G401 (cell line): ENCODE measurements at places on chromosomes 2 and 18. TPM values are rescaled to one million over a fixed set of nuclear protein-coding genes. Genes with fewer than 3 reads are reported as not detected.

The RESP18 gene
- total RNA-seq = not detected in 2 replicates

GRCh38 chr2:234689911-234690379 is 193.1 kb upstream of the ARL4C start:
- DNase-seq = no peak

- no peak for DNase-seq
These were observed 186.7 kb downstream of the PARD3B start for GRCh38 chr2:204732019-204732418.

GRCh38 chr2:148450531-148450930 is 194.0 kb upstream of the EPC2 start:
- DNase-seq = no peak

DNA sequence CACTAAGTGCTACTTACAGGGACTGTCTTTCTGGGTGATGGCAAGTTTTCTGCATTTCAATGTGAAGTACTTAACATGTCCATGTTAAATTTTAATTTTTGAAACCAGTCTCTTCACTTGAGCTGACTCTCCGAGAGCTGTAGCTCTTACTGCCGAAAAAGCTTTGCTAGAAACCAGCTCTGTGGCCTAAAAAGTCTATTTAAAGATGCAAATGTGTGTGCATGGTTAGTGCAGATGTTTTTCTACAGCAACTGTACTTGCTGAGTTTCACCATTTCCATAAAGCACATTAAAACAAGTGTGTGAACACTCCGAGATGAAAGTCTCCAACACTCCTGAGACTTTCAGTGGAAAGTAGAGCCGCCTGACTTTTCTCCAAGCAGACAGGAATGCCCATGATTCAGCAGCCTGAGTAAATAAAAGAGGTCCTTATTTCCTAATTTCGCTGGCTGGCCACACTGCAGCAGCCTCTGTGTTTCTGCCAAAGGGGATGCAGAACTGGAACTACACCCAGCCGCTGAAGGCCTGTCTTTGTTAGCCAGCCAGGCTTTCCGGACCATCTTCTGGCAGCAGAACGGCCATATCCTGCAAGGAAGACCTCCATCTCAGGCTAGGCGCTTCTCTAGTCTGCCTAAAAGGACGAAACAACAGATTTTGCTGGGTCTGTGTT is 121.2 kb downstream of the ZNF521 start:
- no peak for DNase-seq

GRCh38 chr18:73992242-73993022 is 155.2 kb downstream of the FBXO15 start:
- no peak for DNase-seq

DNA sequence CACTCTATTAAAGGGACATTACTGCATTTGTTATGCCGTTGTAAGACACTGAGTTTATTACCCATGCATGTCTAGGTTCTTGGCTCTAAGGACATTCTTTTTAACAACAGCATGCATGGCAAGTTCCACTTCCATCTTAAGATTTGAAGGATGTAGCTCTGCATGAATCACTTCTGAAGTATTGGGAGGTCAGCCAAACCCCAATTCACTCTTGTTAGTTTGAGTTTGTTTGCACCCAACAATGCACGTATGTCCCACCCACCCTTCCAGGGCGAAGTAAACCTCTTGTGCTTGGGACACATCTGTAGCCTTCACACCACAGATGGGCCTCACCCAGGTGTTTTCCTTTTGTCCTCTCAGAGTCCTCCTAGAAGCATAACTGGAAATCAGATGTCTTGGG is 5.6 kb upstream of the LAMA3 start:
- no peak for DNase-seq

The SERPINB12 gene
- total RNA-seq = not detected in 2 replicates

GRCh38 chr2:119049968-119050704 is 108.1 kb downstream of the MARCO start:
- no peak for DNase-seq

DNA sequence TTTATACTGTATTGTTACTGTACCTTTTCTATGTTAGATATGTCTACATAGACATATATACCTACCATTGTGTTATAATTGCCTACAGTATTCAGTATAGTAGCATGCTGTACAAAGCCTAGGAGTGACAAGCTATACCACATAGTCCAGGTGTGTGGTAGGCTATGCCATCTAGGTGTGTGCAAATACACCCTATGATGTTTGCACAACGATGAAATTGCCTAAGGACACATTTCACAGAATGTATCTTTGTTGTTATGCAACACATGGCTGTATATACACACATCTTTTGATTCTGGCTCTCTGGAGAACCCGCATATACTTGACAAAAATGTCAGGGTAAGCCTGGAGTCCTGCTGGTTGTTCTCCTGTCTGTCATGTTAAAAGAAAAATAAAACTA is 85.1 kb downstream of the BCL2L11 start:
- no peak for DNase-seq

- peak; percentile 52 for DNase-seq
These were observed 133.6 kb upstream of the MYT1L start for GRCh38 chr2:2464643-2465042.

GRCh38 chr2:219973136-219973535 is 345.7 kb downstream of the SLC4A3 start:
- DNase-seq = no peak

DNA sequence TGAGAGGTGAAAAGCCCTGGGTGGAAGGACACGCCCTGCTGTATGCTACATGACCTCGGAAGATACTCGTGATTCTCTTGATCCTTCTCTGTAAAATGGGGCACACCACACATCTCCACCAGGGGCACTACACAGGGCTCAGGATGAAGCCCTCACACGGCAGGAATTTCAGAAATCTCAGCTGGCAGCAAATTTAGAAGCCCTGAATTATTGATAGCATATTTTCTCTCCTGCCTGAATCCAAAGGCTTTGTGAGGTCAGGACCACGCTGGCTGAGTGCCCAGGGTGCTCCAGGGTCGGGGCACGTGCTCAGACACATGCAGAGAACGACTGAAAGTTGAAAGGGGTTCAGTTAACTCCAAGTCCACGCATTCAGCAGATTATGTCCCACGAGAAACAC is 42.1 kb upstream of the GALR1 start:
- DNase-seq = no peak

The PCARE gene
- not detected in 2 replicates for total RNA-seq

GRCh38 chr2:23497536-23497935 is 112.6 kb downstream of the KLHL29 start:
- DNase-seq = no peak

GRCh38 chr2:217326238-217327022 is 466.6 kb upstream of the TNP1 start:
- no peak for DNase-seq

GRCh38 chr2:75710220-75710576 is 517 bp downstream of the GCFC2 start:
- peak; percentile 48 for DNase-seq

The UPP2 gene
- total RNA-seq = not detected in 2 replicates

DNA sequence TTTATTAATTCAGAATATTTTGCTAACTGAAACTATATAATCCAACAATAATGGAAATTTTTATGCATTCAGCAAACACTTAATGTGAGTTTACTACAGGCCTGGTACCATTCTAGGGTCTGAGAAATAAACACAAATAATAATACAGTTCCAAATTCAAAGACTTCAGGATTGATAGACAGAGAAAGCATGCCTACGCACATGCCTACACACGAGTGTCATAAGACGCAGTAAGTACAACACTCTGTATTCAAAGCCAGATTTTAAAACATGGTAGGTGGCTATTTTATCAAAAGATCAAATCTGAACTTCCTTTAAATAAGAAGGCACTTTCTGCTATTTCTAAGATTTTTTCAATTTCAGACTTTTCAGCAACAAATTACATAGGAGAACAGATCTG is 346.9 kb downstream of the NCKAP5 start:
- no peak for DNase-seq

The KCNJ3 gene
- total RNA-seq = not detected in 2 replicates

GRCh38 chr2:163878718-163879117 is 142.9 kb upstream of the FIGN start:
- DNase-seq = peak; percentile 19

- DNase-seq = no peak
These were observed 29.0 kb downstream of the PSME4 start for GRCh38 chr2:53941749-53942148.

The CHRND gene
- total RNA-seq = not detected in 2 replicates

- DNase-seq = no peak
These were observed 15.2 kb downstream of the GALNT3 start for GRCh38 chr2:165778653-165779451.

DNA sequence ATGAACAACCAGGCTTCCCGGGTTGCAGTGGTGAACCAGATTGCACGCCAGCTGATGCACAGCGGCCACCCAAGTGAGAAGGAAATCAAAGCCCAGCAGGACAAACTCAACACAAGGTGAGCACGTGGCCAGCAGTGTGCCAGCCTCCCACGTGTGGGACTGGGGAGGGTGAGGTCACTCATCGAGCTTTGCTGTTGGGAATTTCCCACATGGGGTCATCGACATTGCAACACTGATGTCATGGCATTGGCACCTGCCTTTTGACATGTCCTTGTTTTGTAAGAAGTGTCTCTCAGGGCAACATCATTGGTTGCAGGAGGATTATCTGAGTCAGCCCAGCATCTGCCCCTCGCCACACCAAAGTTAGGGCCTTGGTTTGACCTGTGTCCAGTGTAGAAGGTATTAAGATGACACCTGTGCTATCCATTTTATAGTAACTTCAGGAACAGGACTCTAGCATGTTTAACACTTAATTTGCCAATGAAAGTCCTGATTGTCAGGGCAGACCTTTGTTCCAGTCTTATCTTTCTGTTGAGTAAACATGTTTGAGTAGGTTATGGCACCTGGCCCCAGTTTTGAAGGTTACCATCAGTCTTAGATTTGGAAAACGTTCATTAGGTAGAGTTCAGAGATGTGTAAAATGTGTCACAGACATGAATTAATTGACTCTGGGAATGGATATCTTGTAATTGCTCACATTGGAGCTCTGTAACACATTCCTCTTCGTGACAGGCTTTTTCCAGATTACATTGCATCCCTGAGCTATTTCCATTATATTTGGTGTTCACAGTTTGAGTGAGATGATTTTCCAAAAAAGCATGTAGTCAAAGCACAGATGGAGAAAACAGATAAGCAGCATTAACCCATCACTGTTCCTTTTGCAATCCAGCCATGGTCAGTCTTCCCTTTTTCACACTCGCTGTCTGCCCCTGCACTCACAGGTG is 93.3 kb upstream of the EML6 start:
- DNase-seq = no peak

GRCh38 chr2:191892391-191892790 is 45.5 kb upstream of the CAVIN2 start:
- DNase-seq = no peak

DNA sequence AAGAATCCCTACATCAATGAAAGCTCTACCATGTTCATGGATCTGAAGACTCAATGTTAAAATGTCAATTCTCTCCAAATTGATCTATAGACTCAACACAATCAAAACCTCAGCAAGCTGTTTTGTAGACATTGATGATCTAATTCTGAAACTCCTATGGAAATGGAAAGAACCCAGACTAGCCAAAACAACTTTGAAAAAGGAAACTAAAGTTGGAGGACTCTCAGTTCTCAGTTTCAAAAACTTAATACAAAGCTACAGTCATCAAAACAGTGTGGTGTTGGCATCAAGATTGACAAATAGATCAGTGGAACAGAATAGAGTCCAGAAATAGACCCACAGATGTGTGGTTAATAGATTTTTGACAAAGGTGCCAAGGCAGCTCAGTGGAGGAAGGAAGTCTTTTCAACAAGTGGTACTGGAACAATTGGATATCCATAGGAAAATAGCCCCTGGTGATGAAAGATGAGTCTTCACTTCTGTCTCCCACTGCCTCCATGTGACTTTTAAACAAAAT is 30.4 kb downstream of the LBH start:
- DNase-seq = no peak

DNA sequence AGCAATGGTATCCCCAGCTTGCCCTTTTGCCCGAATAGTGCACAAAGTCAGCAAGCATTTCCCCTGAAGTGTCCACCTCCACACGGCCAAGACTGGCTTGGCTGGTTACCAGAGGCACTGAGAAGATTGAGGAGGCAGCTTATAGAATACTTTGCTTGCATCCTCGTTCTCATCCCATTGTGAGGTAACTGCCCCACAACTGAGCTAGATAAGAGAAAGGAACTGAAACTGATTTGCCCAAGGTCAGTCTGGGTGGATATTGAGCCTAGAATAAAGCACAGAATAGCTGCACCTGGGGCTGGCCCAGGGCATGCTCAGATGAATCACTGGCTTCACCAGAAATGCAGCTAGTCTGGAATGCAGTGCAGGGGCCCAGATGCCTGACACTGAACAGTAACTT is 32.7 kb upstream of the MAP4K3 start:
- peak; percentile 34 for DNase-seq
